ENCODE measurements at places on chromosomes 3 and 15.
A peak's percentile ranks its signal among the peaks of the same experiment; 100 is the strongest.

DNA sequence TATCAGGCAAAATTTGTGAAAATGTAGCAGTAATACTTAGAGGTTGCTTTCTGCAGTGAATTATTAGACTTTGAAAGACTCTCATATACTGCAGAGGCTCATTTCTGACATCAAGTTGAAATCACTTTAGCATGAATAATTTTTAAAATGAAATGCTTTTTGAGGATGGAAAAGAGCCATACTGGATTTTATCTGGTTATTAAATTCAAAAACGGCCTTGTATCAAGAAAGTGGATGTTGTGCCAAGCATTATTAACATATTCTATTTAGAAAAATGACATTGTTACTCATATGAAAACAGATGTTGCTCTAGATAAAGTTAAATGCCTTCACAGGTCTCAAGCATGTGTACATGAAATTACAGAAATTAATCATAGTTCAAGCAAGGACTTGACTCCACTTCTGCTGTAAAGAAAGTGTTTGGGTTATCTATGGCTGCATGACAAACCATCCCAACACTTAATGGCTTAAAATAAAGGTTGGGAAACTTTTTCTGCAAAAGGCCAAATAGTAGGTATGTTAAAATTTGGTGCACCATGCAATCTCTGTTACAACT is 64.5 kb upstream of the ZNF280D start:
- no peak for DNase-seq

GRCh38 chr3:1587426-1587825 is 494.6 kb downstream of the CNTN6 start:
- peak; percentile 2 for DNase-seq

GRCh38 chr3:33602829-33603228 is 115.2 kb downstream of the CLASP2 start:
- DNase-seq: no peak

GRCh38 chr15:68450192-68450591 is 18.2 kb upstream of the ITGA11 start:
- no peak for DNase-seq

- DNase-seq: no peak
These were observed 69.2 kb downstream of the PLXNA1 start for GRCh38 chr3:127052121-127052561.

Measured in hematopoietic multipotent progenitor cell treated with erythropoietin and hydrocortisone succinate and interleukin-3 and kit ligand, for 6 days (in vitro differentiated cells).